ENCODE measurements at places on chromosomes 4 and X.

- no peak for DNase-seq
These were observed 146.6 kb upstream of the FAM47C start for GRCh38 chrX:36861601-36862000.

DNA sequence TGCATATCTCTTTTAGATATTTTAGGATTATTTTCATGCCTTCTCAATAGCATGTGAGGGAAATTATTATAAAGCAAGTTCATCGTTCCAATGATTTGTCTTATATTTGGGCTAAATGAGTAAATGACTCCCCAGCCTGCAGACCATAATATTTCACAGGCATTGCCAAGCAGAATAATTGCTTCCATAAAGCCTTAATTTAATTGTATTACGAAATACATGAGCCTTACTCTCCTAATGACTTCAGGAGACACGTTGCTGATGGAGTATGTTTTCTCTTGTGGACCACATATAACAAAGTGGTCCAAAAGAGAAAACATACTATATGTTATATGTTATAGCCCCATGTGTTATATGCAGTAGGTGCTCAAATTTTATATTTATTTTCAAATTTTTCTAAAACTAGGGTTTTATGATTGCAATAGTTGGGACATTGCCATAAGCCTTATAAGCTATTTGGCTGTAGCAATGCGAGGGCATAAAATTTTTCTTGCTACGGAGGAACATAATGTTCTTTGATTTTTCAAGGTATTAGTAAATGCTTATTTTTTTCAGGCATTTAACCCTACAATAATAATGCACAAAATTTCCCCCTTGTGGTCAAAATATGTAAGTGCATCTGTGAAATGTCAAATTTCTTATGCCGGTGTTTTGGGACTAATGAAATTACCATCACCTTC, 26.2 kb upstream of the TMPRSS11D start:
- no peak for DNase-seq

GRCh38 chr4:113478032-113478431, 283.5 kb downstream of the CAMK2D start:
- no peak for DNase-seq

DNA sequence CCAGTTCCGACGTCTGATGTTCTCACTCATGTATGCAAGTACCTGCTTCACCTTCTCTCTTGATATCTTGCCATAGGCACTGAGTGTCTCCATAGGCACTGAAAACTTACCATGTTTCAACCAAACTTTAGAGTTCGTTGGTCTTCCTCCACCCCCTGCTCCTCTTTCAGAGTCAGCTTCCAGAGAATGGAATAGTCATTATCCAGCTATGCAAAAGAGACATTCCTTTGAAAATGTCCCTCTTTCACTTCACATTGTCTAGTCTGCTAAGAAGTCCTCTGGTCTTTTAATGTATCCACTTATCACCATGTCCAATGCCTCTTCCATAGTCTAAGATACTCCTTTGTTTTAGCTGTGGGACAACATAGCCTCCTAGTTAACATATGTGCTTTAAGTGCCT, 566.0 kb upstream of the TENM3 start:
- no peak for DNase-seq

DNA sequence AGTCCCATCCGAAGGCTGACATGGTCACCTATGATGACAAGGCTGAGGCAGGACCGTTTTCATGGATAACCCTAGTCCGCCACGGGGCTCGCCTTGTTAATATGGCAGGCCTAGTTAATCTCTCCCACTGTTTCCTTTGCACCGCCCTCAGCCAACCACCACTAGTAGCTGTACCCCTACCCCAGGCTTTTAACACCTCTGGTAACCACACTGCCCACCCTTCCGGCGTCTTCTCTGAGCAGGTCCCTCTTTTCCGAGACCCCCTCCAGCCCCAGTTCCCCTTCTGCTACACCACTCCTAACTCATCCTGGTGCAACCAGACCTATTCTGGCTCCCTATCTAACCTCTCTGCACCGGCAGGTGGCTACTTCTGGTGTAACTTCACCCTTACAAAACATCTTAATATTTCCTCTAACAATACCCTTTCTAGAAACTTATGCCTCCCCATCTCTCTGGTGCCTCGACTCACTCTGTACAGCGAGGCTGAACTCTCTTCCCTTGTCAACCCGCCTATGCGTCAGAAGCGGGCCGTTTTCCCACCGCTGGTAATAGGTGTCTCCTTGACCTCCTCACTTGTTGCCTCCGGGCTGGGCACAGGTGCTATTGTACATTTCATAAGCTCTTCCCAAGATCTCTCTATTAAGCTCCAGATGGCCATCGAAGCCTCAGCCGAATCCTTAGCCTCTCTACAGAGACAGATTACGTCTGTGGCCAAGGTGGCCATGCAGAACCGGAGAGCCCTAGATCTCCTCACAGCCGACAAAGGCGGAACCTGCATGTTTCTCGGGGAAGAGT, 964.4 kb downstream of the RPA4 start:
- DNase-seq, result no peak

DNA sequence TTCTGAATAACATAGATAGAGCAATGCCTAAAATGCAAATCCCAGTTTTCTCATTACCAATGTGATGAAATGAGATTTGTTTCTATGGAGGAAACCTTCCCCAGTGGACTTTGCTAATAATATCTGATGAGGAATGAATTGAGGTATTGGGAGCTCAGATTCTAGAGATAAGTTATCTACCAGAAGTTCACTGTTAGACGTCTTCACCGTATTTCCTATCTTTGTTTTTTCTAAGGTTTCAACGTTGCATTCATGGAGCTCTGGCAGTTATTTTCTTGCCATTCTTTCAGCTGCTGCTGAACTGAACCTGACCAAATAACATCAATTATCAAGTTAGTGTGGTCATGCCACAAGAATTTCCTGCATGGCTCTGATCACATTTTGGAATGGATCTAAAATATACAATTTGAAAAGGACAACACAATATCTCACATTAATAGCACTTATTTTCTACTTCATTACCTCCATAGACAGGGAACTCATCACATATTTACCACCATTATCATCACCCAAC, 511.8 kb upstream of the LCORL start:
- no peak for DNase-seq

- no peak for DNase-seq
These were observed 69.8 kb downstream of the RGS12 start for GRCh38 chr4:3362431-3363287.

GRCh38 chr4:81040012-81040659, 9.6 kb downstream of the BMP3 start:
- DNase-seq, result no peak
